Aorta (tissue), 5 donors: ENCODE measurements at places on chromosomes 6 and 20. TPM values are rescaled to one million over a fixed set of nuclear protein-coding genes. Genes with fewer than 3 reads are reported as not detected.

GRCh38 chr20:61706259-61706961 lies 359.3 kb downstream of the TAF4 start:
- DNase-seq: no peak

DNA sequence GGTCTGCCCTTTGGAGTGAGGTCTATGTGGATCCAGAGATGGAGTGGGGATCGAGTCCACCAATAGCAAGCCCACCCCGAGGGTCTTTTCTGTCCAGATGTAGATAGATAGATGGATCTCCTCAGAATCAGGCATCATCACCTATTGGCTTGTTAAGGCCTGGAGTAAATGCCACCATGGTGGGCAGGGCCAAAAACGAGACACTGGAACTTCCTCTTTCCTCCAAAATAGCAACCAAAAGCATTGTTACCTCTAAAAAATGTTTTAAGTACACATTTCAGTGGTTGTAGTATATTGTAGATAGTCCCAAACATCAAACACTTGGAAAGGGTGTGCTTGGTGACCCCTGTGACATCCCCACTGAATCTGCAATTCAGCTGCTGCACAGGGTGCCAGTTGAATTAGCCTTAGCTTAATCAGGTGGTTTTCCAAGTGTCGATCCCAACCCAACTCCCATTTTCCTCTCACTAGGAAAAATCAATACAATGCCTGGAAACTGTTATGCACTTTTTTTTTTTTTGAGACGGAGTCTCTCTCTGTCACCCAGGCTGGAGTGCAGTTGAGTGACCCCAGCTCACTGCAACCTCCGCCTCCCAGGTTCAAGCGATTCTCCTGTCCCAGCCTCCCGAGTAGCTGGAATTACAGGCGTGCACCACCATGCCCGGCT lies 35.0 kb upstream of the NELFCD start:
- DNase-seq: no peak

DNA sequence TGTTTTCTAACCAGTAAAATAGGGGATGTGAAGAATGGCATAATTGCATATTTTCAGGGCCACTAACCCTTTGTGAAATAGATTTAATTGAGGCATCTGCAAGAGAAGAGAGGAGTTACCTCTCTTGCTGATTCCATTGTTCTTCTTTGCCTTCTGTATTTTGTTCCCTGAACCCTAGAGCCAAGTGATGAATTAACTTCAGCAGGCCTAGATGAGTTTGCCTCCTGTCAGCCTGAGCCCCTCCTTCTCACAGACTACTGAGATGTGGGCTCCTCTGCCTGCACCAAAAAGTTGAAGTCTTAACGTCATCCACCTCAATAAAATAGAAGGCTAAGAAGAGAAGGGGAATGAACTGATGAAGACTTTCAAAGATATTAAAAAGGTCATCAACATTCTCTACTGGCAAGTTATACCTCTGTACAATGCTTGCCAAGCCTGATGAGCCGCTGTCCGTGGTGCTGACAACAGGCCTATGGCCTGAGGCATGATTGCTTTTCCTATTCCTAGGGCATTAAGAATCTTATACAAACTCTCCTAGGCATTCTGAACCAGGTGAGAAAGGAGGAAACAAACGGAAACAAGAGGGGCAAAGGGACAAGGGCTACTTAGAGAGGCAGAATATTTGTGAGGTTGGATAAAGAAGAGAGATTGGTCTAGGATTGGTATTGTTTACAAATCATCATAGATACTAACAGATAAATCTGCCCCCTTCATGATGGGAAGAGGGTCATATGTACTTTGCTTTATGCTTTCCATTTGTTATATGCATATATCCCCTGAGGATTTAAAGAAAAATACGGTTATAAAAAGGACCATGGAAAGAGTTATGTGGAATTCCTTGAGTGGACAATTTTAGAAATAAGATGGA lies 46.8 kb downstream of the CD24 start:
- DNase-seq: no peak

DNA sequence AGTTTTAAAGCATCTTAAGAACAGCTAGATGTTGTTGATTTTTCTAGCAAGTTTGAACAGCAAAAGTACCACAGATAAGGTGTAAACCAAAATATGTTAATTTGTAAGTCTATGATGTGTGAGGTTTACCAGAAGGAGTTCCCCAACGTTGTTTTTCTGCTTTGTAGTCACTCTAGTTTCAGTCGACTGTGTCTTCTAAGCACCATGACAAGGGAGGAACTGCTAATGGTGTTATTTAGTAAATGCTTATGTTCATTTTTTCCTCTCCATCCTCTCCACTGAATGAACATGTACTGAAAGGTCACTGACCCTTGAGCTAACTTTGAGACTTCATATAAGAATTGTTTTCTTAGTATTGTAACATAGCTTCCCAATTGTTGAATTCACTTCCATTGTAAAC lies 3.0 kb downstream of the ENPP3 start:
- no peak for DNase-seq

- no peak for DNase-seq
Observed at GRCh38 chr20:61833807-61834610, 231.7 kb downstream of the TAF4 start.

The WFDC10B gene
- not detected for total RNA-seq
